ENCODE measurements at places on chromosomes 4 and X. TPM values are rescaled to one million over a fixed set of nuclear protein-coding genes. Genes with fewer than 3 reads are reported as not detected.

The PDLIM3 gene
- 0.51 TPM for polyA plus RNA-seq

The UPF3B gene
- 6.0 TPM for polyA plus RNA-seq

The MAGEA9B gene
- polyA plus RNA-seq: not detected

The ARMCX2 gene
- 31.8 TPM for polyA plus RNA-seq

The KLHL34 gene
- polyA plus RNA-seq: not detected

The PCDH7 gene
- polyA plus RNA-seq: 0.15 TPM

The PCDH18 gene
- polyA plus RNA-seq: 114 TPM

The DIPK2B gene
- not detected for polyA plus RNA-seq

The PJA1 gene
- 32.7 TPM for polyA plus RNA-seq

The SYNPO2 gene
- polyA plus RNA-seq: 3.2 TPM

The ASB12 gene
- not detected for polyA plus RNA-seq

The NUDT10 gene
- polyA plus RNA-seq: 0.43 TPM

The TCEAL6 gene
- not detected for polyA plus RNA-seq

The SULT1B1 gene
- 0.10 TPM for polyA plus RNA-seq

The UGT2B15 gene
- polyA plus RNA-seq: not detected

The TMEM164 gene
- polyA plus RNA-seq: 1.1 TPM

The GIMD1 gene
- polyA plus RNA-seq: not detected

The CNKSR2 gene
- polyA plus RNA-seq: 0.43 TPM

The ACE2 gene
- polyA plus RNA-seq: not detected

The UGT2B11 gene
- polyA plus RNA-seq: not detected

The CD38 gene
- polyA plus RNA-seq: not detected

The ATP1B4 gene
- not detected for polyA plus RNA-seq

The GPR173 gene
- polyA plus RNA-seq: 0.24 TPM

The PLAC8 gene
- polyA plus RNA-seq: 0.79 TPM

The HTR2C gene
- not detected for polyA plus RNA-seq

The HPSE gene
- 1.5 TPM for polyA plus RNA-seq
